Brain (organoid and tissue), 16 donors: ENCODE measurements at places on chromosomes 5 and 9.

DNA sequence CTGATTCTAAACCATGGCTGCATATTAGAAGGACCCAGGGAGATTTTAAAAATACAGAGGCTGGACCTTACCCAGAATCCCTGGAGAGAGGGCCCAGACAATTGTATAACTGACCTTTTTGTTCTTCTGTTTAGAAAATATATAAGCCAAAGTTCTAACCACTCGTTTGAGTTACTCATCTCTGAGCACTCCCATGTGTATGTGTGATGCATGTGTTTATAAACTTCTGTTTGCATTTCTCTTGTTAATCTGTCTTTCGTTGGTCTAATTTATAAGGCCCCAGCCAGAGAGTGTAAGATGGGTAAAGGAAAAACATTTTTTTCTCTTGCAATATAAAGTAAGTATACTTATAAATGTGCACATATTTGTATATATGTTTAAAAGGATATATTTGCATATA is 443.9 kb downstream of the ZNF608 start:
- DNase-seq, result no peak

DNA sequence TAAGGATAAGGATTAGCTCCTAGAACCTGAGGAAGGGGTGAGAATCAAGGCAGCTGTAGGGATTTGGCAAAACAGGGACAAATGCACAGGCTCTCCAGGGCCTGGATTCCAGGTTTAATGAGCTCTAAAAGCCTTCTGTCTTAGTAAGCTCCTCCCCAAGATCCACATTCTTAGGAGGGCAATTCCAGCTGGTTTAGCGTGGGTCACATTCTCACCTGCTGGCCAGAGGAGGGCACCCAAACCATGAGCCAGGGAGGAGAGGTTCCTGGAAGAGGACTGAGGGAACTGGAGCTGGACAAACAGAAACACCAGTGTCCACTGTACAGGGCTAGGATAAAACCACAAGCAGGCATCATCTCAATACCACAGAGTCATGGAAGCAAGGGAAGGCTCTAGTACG is 480.0 kb downstream of the CCDC171 start:
- no peak for DNase-seq

GRCh38 chr5:116506488-116506887 is 68.1 kb downstream of the SEMA6A start:
- DNase-seq, result no peak

DNA sequence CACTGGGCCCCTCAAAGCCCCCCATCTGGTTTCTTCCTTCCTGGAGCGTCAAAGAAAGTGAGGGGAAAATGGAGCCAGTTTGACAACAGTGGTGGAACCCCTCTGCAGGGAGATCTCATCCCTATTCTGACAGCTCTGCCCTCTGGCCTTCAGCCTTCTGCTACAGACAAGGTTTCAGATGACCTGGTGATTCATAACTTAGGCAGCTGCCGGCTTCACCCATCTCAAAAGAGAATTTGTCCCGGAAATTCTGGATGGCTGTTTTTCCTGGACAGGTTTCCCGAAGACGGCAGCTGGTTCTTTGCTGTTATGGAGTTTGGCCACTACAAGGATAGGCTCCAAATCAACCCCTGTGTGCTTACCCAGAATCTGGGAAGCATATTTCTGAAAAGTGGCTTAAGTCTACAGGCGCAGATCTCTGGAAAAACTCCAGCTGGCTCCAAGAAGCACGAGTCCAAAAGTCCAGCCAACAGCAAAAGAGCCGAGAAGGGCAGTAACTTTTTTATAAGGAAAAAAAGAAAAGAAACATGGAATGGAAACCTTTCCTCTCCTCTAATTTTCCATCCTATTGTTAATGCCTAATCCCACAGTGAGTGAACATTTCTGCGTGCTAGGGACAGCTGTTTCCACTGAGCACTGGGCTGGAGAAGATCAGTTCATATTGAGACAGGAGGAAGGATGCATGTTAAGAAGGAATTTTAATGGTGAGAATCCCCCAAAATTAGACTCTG is 54.5 kb downstream of the ZNF366 start:
- DNase-seq, result peak; percentile 40

- DNase-seq, result peak; percentile 82
These were observed 40.7 kb upstream of the PPP2R2B start for GRCh38 chr5:146919304-146919703.

DNA sequence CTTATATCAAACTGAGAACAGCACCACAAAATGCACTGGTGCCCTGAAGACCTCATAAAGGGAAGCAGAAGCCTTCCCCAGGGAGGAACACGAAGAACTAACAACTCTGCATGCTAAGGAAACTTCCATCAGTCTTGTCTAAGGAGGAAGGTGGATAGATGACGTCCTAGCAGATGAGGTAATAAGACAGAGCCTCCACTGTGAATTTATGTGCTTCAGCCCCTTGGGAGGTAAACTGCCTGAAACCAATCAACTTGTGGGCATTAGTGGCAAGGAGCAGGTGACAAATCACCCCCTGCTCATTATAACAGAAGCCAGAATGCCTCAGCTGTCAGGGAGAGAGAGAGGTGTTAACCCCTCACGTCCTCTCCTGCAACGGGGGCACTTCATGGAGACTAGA is 48.9 kb upstream of the SPIN1 start:
- DNase-seq, result peak; percentile 60

- no peak for DNase-seq
These were observed 939.8 kb downstream of the EFNA5 start for GRCh38 chr5:106730912-106731311.

- DNase-seq, result no peak
These were observed 684.1 kb downstream of the SEMA5A start for GRCh38 chr5:8861764-8862163.

- no peak for DNase-seq
These were observed 214.4 kb upstream of the PAPPA start for GRCh38 chr9:115939065-115939765.

DNA sequence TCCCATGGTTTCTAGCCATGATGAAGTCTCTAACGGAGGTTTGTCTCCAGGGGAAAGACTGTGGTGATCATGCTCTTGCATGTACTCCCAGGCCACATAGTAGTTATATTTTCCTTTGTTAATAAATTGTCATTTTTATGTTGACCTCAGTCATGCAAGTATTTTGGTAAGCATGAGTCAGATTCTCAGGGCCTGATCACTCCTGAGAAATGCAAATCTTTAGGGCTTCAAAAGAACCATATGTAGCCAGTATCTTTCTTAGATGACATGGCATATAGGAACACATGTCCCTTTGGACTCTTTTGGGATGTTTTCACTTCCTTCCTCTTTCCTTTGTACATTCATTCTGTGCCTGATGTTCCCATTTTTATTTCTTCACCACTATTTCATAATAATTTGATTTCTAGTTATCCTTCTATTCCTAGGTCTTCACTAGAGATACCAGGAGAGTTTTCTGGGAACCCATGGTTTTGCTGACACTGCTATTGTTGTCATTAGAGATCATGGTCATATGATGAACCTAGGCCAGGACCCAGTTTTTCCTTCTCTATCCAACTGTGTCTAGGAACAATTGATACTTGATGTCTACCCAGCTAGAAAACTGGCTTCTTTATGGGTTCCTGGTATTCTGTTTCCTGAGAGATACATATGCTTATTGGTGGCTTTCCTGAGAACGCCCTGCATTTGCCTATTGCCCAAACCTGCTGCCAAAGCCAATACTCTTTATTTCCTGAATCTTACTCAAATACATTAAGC is 248.1 kb upstream of the NREP start:
- no peak for DNase-seq

GRCh38 chr5:10699281-10699874 is 61.7 kb downstream of the DAP start:
- no peak for DNase-seq

- DNase-seq, result peak; percentile 90
These were observed 57.6 kb downstream of the DPYSL3 start for GRCh38 chr5:147452165-147452811.

DNA sequence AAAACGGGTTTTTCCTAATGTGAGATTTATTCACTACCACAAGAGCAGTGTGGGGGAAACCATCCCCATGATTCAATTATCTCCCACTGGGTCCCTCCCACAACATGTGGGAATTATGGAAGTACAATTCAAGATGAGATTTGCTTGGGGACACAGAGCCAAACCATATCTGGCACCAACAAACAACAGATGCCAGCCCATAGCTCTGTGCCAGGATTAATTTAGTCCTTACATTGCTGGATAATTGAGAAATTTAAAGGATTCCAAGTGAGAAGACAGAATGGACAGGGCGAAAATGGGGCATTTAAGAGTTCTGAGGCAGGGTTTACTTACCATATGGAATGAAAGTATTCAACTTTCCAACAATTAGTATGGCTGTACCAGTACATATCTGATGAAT is 30.8 kb upstream of the DNAH5 start:
- DNase-seq, result no peak

DNA sequence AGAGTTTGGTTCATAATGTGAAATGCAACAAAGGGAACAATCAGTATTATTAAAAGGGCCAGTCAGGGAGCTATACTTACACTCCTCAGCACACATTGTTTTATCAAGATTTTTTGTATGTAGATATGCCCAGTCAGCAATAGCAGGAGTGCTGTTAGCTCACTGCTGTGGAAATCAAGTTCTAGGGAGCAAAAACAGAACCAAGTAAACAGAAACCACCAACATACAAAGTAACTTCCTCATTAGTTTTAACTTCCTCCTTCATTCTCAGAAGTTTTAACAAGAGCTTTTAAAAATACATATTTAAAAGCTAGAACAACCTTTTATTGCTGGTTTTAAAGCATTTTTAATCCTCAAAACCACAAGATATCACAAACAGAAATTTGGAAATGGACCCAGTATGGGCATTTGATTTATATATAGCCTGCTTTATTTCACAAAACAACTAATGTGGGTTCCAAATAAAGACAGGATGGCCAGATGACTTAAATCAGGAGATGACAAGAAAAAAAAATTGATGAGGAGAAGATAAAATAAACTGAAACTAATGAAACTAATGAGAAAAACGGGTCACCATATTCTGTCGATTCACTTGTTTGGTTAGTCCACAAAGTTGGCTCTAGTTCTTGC is 178.5 kb downstream of the ADAMTS12 start:
- no peak for DNase-seq

DNA sequence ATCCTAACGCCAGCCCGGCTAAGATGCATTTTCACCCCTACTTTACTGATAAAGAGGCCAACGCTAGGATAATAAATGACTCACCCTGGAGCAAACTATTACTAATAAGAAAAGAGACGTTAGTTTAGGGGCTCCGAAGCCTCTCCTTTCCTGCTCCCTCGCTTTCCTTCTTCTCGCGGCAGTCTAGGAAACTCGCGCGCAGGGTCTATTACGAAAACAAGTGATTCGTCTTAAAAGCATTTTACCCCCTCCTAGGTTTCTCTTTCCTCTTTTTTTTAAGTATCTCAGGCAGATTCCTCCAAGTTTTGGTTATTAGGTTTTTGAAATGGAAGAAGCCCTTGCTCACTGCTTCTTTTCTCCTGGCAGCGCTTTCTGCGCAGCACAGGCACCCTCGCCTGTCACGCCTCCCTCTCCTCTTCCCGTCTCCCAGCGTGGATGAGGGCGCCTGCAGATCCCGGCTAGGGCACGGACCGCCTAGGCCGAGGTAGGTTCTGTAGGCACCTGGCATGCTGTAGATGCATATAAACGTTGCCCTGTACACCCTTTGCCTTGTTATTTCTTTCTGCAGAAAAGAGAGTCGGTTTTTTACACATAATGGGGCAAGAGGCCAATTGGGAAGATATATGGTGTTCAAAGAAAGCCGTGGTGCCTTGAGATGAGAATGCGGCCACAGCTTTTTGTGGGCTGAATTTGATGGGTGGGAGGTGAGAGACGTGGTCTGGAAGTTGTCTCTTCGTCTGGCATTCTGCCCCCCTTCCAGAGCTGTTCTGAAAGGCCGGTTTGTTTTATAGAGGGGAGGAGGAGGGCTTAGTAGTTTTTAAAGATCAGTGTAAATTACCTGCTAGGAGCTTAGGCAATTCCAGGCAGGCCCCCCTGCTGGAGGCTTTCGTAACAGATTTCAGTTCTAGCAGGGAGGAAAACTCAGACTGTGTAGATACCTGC is 983 bp downstream of the GCNT1 start:
- DNase-seq, result peak; percentile 38

- no peak for DNase-seq
These were observed 20.7 kb upstream of the SLC25A48 start for GRCh38 chr5:135813758-135814157.

- DNase-seq, result no peak
These were observed 15.0 kb downstream of the ANKRD33B start for GRCh38 chr5:10578869-10579268.

DNA sequence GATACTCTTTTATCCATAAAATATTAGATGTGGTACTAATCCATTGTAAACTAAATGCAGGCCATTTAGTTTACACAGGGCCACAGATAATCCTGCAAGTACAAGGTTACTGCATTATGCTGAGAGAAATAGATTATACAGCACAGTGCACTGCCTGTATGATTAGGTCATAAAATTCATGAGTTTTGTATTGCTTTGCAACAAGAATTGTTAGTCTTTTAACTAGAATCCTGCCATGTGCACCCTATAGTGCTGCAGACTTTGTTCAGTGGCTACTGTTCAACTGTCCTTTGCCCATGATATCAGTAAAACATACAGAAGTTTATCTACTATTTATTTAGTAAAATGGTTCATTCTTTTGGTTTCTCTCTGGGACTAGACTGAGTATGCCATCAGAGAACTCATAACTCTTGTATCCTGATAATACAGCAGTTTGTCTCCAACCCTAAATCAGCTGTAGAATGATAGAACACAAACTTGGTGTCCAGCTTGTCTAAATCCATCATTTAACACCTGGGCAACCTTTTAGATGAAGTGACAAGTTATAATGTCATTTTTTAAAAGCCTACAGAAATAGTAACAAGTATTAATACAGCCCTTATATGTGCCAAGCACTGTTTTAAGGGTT is 291.2 kb downstream of the TMEM167A start:
- no peak for DNase-seq

DNA sequence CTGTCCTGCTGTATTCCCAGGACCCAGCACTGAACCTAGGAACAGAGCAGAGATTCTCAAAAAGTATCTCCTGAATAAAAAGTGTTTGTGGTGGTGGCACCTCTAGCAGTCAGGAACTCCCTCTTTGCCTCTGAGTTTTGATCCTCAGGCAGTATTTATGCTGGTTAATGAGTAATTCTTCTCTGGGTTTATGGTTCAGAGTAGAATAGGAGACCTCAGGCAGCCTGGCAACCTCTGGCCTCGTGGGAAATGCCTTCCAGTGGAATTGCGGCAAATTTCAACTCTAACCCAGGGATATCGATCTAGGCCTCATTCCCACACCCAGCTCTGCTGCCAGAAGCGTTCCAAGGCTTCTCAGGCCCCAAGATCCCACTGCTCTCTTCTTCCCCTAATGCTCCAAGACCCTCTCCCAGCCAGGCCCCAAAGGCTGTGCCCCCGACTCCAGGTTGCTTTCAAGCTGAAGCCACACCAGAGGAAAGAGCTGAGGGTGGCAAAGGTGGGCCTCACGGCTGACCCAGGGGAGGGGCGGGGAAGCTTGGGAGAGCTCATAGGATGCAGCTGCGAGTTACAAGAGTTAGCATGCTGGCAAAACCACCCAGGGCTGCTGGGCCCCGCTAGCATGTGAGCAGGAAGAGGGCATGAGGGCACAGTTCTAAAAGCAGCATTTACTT is 10.9 kb upstream of the HDHD3 start:
- no peak for DNase-seq
